ENCODE measurements at places on chromosomes 1 and 21.

GRCh38 chr1:26357121-26357602 lies 3.2 kb upstream of the CRYBG2 start:
- DNase-seq = peak; percentile 88

GRCh38 chr1:209311770-209312169 lies 271.7 kb upstream of the CAMK1G start:
- no peak for DNase-seq

GRCh38 chr1:59195151-59195550 lies 101.7 kb upstream of the FGGY start:
- no peak for DNase-seq

GRCh38 chr1:66266350-66266749 lies 267.6 kb upstream of the SGIP1 start:
- DNase-seq = peak; percentile 55

All from bronchial epithelial cell (primary cell).